ENCODE measurements at places on chromosomes 3 and 15.

DNA sequence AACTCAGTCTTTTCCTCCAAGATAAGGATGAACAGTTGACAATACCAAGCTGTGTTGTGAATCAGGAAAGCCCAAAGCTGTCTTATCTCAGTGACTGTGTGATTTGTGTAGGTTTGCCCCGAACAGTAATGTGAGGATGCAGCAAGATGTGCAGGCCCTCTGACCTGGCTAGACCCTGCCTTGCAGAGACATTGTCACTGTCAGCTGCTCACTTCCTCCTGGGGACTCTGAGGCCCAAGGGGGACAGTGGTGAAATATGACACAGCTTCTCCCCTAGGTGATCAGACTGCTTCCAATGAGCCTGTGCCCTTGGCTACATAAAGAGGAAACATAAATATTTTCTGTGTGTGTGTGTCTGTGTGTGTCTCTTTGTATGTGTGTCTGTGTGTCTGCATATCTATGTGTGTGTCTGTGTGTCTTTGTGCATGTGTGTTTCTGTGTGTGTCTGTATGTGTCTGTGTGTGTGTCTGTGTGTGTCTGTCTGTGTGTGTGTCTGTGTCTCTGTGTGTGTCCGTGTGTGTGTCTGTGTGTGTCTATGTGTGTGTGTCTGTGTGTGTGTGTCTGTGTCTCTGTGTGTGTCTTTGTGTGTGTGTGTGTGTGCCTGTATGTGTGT lies 21.7 kb downstream of the LRRK1 start:
- DNase-seq, result no peak

DNA sequence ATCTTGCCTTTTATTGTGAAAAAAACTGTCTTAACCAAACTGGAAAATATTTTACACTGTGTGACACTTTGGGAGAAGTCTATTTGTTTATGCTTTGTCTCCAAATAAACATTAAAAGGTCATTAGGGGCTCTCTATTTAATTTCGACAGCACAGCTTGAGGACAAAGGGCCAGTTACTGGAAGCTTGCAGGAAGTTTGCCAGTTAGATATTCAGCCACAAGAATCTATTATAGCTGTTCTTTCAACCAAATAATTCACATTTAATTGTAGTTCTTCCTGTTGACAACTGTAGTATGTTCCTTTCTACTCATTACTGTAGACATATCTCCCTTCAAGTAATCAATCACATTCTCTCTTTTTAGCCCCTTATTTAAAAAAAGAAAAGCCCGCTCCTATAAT lies 6.1 kb downstream of the CP start:
- DNase-seq, result no peak

DNA sequence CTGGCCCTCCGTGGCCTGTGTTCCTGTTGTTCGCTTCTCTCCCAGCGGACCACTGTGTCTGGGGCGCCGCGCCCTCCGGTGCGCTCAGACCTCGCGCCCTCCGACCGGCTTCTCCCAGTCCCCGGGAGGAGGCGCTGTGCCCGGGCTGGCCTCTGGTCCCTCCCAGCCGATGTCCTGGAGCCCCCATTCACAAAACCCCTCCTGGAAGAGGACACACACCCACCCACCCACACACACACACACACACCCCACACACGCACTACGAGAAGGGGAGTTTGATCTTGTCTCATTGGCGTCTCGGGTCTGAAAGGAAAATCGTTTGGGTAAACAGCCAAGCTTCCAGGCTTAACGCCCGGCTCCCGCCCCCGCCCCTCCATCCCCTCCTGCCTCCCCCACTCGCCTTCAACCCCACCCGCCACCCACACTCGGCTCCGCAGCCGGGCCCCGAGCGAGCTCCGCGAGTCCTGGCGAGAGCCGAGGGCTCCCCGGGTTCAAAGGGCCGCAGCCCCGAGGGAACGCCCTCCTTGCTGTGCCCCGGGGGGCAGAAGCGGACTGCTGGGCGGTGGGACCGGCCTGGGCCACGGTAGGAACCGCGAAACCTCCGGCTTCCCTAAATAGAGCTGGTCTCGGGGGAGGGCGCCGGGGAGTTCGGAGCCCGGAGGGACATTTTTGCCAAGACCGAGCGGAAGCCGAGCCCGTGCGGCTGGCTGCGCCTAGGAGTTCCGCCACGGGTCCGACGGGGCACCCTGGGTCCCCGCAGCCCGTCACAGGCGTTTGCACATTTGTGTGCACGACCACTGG lies 23.6 kb downstream of the NR2F2 start:
- no peak for DNase-seq

- no peak for DNase-seq
Observed at GRCh38 chr15:92291900-92292299, 101.8 kb upstream of the ST8SIA2 start.

GRCh38 chr3:35291471-35292236 lies 347.7 kb upstream of the ARPP21 start:
- DNase-seq, result no peak

DNA sequence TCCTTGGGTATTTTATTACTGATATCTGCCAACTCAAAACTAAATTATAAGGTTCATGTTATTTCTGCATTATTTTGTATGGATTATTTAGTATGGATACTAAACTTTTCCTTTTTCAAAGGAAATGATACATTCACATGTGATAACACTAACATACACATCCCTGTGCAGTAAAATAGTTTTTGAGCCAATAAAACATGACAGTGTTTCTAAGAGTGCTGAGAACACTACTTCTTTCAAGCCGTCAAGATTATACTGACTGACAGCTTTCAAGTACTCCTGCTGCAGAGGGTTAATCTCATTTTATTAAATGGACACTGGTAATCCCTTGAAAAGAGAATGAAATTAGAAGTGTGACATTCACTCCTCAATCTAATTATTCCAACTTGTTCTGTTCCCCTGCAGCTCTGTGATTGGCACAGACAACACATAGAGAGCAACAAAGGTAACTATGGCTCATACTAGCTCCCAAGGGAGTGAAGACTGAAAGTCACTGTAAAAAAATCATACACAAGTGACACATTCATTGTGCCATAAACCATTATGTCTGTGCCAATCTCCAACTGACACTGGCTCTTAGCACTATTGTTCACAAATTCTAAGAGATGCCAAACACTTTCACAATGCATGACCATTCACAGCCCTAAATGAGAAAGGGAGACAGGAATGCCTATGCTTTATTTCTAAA lies 468.6 kb downstream of the SHQ1 start:
- no peak for DNase-seq

- DNase-seq, result no peak
Observed at GRCh38 chr3:42376344-42376798, 34.0 kb downstream of the LYZL4 start.

DNA sequence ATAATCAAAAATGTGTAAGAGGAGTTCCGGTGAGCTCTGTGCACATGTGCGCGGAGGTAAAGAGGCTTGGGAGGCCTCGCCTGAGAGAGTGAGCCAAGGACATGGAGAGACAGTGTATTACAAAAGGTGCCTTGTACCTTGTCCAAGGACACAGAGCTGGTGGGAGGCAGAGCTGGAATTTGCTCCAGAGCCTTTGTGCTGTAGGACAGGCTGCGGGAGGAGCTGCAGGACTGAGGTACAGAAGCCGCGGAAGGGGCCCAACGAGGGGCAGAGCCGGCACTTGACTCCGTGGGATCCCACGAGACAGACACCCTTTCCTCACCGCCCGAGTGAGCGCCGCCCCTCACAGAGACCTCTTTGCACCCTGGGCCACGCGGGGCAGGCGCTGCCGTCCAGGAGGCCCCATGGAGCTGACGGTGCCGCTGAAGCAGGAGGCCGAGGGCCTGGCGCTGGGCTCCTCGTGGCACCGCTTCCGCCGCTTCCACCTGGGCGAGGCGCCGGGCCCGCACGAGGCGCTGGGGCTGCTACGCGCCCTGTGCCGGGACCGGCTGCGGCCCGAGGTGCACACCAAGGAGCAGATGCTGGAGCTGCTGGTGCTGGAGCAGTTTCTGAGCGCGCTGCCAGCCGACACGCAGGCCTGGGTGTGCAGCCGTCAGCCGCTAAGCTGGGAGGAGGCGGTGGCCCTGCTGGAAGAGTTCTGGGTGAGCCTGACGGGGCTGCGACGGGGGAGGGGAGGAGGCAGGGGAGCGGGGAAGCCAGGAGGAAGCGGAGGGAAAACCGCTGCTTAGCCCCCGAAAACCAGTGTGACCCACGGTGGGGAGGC lies 68.7 kb downstream of the SLTM start:
- peak; percentile 27 for DNase-seq

DNA sequence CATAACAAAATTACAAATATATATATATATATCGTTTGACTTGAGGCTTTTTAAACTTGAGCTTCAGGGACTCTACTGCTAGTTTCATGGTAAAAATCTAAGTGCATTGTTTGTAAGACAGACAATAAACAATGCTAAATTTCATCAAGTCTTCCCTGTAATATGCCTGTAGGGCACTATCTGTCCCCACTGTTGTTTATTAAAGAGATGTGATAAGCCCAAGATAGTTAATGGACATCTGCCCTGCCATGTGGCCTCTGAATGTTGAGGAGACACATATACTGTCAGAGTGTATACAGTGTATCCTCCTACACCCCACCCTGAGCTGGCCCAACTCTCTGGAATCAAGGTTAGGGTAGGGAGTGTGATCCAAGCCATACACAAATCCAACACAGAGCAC lies 15.1 kb upstream of the EIF1B start:
- DNase-seq, result no peak

DNA sequence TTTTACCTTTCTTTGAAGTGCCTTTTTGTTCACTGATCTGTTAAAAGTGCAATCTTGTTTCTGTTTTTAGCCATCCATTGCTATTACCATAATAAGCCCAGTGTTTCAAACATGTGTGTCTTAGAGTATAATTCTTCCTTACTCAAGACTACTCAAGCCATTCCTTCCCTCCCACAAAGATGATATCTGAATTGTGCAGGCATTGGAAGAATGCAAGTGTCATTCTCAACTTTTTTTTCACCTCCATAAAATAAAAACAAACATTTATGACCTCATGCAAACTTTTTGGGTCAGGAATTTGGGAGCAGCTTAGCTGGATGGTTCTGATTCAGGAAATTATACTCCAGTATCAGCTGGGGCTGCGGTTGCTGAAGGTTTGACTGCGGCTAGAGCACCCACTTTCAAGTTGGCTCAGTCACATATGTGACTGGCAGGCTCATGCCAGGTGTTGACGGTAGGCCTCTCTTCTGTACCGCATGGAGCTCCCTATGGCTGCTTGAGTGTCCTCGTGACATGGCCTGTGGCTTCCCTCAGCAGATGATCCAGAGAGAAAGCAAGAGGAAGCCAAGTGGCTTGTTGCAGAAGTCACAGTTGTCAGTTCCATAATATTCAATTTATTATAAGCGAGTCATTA lies 490.8 kb downstream of the CNTN4 start:
- no peak for DNase-seq

DNA sequence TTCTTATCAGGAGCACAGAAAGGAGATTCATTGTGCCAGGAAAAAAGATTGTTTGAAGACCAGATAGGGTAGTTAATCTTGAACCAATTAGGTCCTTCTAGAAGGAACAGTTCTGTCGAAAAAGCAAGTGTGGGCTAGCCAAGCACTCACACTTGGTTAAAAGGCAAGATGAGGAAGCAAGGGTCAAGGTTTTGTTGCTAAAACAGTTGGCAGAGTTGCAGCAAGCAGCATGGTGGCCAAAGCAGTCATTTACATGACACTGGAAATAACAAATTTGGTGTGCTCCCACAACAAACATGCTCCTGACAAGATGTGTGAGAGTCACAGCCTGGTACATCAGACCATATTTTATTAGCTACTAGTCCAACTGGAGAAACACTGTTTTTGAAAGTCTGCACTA lies 228.0 kb upstream of the CFAP20DC start:
- DNase-seq, result no peak

DNA sequence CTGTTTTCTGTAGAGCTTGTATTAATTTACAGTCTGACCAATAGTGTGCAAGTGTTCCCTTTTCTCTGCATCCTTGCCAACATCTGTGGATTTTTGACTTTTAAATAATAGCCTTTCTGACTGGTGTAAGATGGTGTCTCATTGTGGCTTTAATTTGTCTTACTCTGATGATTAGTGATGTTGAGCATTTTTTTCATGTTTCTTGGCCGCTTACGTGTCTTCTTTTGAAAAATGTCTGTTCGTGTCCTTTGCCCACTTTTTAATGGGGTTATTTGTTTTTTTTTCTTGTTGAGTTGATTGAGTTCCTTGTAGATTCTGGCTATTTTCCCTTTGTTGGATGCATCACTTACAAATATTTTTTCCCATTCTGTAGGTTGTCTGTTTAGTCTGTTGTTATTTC lies 7.6 kb upstream of the ACOX2 start:
- no peak for DNase-seq

DNA sequence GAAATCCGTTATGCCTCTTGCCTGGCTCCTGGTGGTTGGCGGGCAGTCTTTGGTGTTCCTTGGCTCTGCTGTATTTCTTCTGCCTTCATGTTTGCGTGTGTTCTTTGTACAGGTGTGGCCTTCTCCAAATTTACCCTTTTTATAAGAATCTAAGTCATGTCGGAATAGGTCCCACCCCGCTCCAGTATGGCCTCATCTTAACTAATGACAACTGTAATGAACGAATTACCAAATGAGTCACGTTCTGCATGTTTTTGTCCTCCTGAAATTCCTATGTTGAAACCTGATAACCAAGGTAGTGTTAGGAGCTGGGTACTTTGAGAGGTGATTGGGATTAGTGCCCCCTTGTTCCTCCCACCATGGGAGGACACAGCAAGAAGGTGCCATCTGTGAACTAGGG lies 71.1 kb downstream of the ITPR1 start:
- DNase-seq, result no peak

GRCh38 chr3:172083995-172084409 lies 44.6 kb downstream of the FNDC3B start:
- no peak for DNase-seq

DNA sequence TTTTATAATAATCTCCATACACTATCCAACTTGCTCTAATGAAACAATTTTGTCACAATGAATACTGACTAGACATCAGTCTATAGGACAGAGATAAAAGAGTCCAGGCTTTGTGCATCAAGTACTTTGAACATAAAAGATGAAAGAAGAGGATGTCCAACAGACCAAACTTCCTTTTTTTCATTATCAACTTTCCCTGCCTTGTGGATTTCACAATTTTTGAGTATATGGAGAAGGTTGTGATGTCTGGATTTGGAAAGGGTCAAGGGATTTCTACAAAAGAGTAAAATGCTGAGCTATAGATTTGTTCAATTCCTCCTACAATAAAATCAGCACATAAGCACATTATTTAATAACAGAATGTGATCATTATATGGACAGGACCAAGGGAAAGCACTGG lies 25.7 kb downstream of the CD47 start:
- DNase-seq, result no peak

- DNase-seq, result no peak
Observed at GRCh38 chr3:50347187-50347813, 1.8 kb upstream of the ZMYND10 start.

DNA sequence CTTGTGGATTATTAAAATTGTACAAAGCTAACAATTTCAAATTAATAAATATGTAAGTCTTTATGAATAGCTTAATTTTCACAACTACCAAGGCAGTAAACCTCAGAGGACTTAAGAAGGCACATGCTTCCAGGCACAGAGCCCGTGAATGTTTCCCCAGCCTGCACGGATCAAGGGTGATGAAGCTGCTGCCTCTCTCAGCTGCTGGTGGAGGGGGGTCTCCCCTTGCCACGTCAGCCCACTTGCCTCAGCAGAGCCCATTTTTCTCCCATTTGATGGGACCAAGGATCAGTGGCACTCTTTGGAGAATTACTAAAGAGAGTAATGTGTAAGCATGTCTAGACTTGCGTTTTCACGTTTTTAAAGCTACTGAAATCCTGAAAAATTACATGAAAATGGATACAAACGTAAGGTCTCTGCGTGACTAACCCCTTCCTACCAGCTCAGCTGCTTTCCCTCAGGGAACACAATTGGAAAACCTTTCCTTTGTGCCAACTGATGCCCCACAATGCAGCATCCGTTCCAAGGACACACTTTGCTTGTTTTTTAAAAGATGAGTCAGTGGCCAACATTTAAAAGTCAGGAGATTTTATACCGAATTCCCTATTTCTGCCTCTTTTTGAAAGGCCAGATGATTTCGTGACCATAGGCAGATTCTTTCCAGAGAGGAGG lies 494.1 kb downstream of the GABRG3 start:
- DNase-seq, result no peak

Data from GM12891 (cell line).